ENCODE measurements at places on chromosomes 11 and 22.

GRCh38 chr11:124760205-124760652, 1.9 kb downstream of the ESAM start:
- no peak for DNase-seq

DNA sequence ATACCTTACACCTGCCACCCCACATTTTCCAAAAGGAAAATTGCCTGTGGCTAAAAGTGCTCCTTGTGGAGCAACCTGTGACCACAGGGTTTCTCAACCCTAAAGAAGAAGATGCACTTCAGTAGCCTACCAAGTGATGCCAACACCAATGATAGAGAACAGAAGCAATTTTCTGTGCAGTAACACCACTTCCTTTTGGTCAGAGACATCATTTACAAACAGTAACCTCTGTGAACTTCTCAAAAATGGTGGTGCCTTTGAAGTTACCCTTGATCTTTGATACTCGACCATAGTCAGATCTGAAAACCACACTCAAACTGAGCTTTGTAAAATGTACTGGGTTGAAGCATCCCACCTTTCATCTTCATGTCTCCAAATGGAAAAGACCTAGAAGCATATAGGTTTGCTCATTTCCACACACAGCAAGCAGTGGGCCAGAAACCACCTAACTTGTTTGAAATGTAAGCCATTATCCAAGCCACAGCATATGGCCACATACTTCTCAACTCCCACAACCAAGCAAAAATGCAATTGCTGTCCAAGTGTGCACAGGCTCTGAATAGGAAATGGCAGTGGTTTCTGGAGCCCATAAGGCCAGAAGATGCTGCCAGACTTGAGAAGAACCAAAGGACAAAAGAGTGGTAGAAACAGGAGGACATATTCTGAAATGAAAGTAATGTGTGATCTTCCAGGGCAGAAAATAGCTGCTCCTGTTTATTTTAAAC, 24.3 kb downstream of the MPPED2 start:
- DNase-seq: no peak

DNA sequence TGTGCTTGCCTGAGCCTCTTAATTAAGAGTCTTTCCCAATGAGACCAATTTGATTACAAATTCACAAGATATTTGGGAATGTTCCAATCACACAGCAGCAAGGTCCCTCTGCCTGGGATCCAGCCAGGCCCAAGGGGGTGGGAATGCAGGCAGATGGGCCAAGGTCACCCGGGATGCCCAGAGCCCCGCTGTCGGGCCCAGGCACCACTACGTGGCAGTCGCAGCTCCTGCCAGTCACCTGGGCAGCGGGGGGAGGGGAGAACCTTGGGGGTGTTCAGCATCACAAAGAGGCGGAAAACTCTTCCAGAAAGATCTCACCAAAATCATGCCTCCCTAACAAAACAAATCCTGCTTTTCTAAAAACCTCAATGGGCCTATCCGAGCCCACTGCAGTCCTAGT, 30.9 kb downstream of the PPM1F start:
- no peak for DNase-seq

DNA sequence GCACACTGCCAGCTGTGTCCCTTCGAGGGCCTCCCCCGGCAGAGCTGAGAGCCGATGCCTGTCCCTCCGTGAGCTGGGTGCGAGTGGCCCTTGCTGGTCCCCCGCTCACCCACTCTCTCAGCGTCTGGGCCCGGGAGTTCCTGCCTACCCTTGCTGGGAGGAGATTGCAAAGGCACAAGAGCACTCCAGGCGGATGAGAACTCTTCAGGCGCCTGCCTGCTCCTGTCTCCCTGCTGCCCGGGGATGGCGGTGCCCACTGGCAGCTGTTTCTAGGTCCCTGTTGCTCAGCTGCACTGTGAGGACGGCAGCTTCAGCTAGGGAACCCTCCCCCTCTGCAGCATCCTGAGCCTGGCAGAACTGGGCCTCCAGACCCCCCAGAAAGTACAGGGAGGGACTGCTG, 61.1 kb downstream of the FLRT1 start:
- DNase-seq: no peak

GRCh38 chr11:118938491-118939403, 13.0 kb upstream of the BCL9L start:
- no peak for DNase-seq

DNA sequence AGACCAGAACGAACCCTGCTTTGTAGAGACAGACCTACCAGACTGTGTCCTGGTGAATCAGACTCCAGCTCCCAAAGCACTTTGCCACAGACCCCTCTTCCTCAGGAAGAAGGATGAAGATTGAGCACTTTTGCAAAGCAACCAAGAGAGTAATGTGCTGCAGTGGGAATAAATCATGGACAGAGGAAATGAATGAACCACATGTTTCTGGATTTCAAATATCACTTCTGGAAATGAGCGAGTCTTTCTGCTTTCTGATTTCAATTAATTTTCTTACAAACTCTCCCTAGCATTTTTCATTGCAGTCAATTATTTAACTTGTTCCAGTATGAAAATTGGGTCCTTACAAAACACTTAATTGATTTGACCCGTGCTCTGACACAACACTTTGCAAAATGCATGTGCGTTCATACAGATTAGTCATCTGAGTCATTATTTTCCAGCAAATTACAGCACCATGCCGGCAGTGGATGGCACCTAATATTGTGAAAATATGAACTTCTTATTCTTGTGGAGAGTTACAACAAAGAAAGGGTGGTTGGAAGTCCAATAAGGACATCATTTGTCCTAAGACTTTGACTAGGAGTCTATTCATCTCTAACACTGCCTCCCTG, 315.9 kb upstream of the CCDC90B start:
- DNase-seq: no peak

DNA sequence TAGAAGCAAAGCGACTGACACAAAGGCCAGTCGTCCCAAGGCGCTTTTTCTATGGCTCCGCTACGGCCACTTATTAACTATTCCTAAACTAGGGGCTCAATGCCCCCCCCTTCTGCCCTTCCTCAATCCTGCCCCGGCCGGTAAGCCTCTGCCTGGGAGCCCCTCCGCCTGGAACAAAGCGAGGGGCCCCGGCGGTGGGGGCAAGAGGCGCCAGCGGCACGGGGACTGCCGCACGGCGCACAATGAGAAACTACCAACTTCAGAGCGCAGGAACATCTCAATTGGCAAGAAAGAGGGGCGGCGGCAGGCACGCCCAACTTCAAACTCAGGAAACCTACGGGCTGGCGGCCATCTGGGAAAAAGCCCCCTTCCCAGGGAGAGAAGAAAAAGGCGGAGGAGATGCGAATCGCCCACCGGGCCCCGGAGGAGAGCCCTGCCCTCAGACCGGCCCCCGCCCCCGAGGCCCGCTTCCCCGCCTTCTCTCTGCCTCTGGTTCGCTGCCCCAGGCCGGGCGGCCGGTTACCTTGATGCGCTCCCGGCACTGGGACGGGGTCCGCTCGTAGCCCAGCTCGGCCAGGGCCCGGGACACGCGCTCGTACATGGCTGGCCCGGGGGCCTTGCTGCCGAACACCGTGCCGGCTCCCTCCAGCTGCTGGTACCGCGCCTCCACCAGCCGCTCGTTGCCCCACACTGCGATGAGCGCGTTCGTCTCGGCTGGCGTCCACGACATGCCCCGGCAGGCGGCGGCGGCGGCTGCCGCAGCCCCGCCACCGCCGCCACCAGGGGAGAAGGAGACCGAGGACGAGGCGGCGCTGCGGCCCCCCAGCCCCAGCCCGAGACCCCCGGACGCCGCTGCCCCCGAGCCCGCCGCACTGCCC, 619 bp downstream of the MSANTD2 start:
- DNase-seq: no peak

DNA sequence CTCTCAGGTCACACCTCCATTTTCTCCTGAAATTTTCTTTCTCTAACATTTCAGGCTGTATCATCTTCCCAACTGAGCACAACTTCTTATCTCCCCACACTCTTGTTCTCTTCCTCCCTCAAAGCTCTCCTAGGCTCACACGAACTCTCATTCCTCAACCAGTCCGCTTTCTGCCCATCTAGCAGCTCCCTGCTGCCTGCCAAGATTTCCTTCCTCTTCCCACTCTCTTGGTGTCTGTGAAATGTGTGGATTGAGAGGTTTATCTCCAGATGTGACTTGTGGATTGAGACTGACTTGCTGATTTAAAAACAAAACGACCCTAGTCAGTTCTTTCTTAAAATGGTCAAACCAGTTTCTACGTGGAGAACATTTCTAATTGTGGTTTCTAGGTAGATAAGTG, 106.3 kb downstream of the MTNR1B start:
- no peak for DNase-seq

DNA sequence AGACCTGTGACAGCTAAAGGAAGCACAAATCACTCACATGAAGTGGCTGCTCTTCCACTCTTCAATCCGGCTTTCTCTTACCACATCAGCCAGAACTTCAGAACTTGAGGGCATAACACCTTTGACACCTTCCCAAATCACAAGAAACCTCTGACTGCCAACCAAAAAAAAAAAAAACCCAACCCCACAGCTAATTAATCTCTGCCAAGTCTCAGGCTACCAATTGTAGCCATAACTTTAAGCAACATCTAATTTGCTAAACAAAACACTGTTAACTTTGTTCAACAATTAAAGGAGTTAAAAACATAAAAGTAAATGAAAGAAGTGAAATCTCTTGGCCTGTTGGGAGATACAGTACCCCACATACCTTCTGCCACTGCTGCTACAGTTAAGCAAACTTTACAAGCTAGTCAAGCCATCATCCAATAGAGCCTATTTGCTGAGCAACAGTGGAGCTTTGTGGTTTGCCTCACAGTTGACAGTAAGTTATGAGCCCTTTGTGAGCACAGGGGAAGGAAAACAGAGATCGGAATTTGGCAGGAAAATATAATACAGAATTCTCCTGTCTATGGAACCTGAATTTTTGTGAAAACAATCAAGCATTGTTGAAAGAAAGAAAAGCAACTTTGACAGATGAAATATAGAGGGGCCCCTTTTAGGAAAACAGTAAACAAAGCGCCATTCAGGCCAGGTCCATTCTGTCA, at the start of gene SOX6:
Gene SOX6, minus strand, starts transcription at position 490 of the 704 bp plus-strand sequence. CDS start 15,298 bp downstream, outside the sequence.
- DNase-seq: no peak

DNA sequence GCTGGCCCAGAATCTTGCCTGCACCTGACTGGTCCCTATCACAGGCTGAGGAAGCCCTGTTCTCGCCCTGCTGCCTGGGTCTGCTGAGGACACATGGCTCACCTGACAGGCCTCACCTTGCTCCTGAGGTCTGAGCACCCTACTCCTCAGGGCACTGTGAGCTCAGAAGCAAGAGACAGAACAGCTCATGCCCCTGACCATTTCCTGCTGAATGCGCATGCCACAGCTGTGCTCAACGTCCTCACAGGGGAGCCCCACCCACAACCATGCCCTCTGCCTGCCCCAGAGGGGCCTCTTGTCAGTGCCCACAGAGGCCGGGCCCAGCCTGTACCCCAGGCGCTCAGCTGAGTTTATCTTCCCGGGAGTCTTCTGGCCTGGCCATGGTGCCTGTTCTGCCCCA, 2.8 kb upstream of the TSPO start:
- no peak for DNase-seq

- DNase-seq: no peak
Measured at GRCh38 chr22:38112381-38112780, 1.9 kb upstream of the BAIAP2L2 start.

DNA sequence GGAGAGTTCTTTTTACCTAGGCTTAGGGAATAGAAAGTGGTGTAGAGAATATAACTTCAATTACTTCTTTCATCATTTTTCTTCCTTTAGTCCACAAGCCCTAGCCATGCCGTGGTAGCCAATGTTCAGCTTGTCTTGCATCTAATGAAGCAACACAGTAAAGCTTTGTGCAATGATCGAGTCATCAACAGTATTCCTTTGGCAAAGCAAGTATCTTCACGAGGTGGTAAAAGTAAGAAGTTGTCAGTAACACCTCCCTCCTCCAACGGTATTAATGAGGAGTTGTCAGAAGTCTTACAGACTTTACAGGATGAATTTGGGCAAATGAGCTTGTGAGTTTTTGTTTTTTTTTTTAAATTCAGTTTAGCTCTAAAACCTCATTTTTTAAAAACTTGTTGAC, 37.4 kb downstream of the CEP57 start:
- DNase-seq: no peak

GRCh38 chr11:118061586-118062125, 15.2 kb upstream of the TMPRSS4 start:
- no peak for DNase-seq

DNA sequence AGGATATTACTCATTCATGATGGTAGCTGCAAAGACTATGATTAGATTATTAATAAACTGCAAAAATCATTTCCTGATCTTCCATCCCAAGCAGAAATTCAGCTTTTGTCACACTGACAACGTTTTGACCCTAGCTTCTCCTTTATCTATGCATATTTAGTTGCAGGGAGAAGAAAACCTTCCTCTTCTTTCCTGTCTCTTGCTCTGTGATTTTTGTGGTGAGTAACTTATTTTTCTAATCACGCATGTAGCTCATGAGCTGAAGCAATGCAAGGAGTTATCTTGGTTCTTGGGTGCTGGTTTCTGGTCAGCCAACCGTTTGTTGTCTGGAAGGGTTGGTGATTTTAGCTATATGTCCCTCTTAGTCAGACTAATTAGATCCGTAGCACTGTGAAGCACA, 56.4 kb downstream of the FDX1 start:
- DNase-seq: no peak

- DNase-seq: no peak
Measured at GRCh38 chr11:74418509-74418895, 20.3 kb upstream of the PGM2L1 start.

DNA sequence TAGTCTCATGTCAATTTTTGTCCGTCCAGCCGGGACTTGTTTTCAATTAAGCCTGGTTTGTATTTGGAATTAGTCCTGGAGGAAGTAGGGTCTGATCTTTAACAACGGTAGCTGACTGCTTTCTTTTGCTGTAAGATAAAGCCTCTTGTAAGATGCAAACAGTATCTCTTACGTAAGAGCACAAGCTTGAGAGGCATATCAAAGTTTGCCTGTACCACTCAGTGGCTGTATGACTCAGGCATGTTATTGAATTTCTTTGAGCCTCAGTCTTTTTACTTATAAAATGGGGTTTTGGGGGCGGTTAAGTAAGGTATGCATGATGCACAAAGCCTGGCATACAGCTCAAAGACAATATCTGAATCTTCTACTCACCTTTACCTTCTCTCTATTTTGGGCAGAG, 198.4 kb upstream of the NARS2 start:
- no peak for DNase-seq

- DNase-seq: no peak
Measured at GRCh38 chr11:71495286-71496230, 31.5 kb upstream of the KRTAP5-7 start.

- no peak for DNase-seq
Measured at GRCh38 chr11:11789735-11790369, 51.9 kb upstream of the USP47 start.

GRCh38 chr22:17913801-17914347, 110.5 kb downstream of the MICAL3 start:
- no peak for DNase-seq

GRCh38 chr11:71281204-71281603, 28.8 kb upstream of the SHANK2 start:
- DNase-seq: no peak

GRCh38 chr11:121035169-121035755, 11.4 kb downstream of the TBCEL start:
- no peak for DNase-seq

DNA sequence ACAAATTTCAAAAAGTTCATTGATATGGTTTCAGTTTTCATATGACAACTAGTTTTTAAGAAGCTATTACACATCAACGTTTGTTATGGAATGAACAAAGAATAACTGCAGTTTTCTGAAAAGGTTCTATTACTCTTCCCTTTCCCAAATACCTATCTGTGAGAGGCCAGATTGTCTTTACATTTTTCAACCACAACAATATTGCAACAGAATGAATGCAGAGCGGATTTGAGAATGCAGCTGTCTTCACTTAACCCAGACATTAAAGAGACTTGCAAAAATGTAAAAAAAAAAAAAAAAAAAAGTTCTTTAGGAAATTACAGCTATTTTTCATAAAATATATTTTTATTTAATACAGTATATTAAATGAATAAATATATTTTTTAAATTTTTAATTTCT, 250.8 kb downstream of the DDX10 start:
- no peak for DNase-seq

All from NCI-H524 treated with DMSO at 0.1 percent for 48 hours (cell line).